ENCODE measurements at places on chromosomes 6 and 20. TPM values are rescaled to one million over a fixed set of nuclear protein-coding genes. Genes with fewer than 3 reads are reported as not detected.

Gene BTNL2
- total RNA-seq, result not detected

Gene PSORS1C2
- not detected for total RNA-seq

Gene CD40
- 6.0 TPM for total RNA-seq

Gene RAD21L1
- total RNA-seq, result not detected

Gene EPB41L1
- total RNA-seq, result 14.3 TPM

Gene OXT
- 0.66 TPM for total RNA-seq

Gene BTBD3
- 35.1 TPM for total RNA-seq

Gene TRIM39
- 7.4 TPM for total RNA-seq

Gene C6orf15
- total RNA-seq, result not detected

Gene FNDC1
- 73.6 TPM for total RNA-seq

Gene PHF3
- total RNA-seq, result 55.7 TPM

Gene PTK6
- not detected for total RNA-seq

Gene PTCRA
- total RNA-seq, result not detected

Gene SPDEF
- total RNA-seq, result 0.04 TPM

Gene TRIM40
- total RNA-seq, result not detected
